ENCODE measurements at places on chromosomes 6 and 20.

- no peak for DNase-seq
Measured at GRCh38 chr6:166614171-166614583, 12.9 kb downstream of the RPS6KA2 start.

DNA sequence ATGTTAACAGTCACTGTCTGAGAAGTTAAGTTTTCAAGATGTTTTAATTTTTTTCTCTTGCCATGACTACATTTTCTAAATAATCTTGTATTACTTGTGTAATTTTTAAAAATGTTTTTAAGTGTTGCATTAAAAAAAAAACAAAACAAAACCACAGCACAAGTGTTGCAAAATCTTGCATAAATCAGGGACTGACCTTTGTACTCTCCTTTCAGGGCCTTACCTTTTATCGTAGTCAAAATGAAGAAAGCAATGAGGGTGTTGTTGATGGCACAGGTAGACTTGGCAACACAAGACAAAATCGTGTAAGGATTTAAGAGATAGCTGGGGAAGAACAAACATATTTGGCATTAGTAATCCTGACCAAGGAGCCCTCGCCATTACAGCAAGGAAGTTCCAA lies 42.5 kb downstream of the PIGU start:
- DNase-seq = no peak

DNA sequence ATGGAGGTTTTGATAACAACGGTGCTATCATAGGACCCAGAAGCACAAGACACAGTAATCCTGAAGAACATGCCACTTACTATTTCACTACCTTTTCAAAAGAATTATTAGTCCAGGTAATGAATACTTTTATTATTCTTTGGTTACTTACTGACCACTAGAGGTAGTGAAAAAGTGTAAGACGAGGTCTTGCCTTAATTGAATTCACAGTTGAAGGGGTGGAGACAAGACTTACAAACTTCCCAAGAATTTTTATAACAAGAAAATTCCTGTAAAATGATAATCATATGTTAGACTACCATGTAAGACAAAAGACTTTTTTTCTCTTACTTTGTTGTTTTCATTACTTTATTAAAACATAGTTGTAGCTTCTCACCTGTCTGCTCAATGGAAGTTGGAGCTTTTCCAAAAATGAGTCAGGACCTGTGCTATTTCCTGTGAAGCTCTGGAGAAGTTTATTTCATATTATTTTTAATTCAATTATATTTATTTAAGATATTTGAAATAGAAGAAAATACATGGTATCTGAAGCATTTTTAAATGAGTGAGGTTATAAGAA lies 52.4 kb downstream of the DOP1A start:
- no peak for DNase-seq

GRCh38 chr6:79526897-79527296 lies 10.3 kb downstream of the LCA5 start:
- no peak for DNase-seq

GRCh38 chr20:15862178-15862577 lies 711.1 kb downstream of the KIF16B start:
- no peak for DNase-seq

- DNase-seq = no peak
Measured at GRCh38 chr6:4032475-4032874, 46.5 kb downstream of the FAM217A start.

DNA sequence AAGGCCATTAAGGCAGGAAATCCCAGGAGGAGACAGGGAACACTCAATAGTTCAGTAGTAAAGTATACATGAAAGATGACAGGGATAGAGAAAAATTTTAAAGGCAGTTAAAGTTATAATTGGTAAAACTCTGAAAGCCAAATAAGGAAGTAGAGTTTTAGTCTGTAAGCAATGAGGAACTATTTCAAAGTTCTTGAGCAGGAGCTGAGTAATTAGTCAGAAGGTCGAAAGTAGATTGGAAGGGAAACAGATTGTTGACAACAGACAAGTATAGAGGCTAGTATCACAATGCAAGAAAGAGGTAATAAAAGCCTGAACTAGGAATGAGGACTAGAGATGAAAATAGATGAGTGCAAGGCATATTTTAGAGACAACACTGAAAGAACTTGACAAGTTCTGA lies 150.3 kb downstream of the CDK19 start:
- DNase-seq = no peak

- DNase-seq = no peak
Measured at GRCh38 chr6:57193177-57193576, 21.1 kb downstream of the BAG2 start.

DNA sequence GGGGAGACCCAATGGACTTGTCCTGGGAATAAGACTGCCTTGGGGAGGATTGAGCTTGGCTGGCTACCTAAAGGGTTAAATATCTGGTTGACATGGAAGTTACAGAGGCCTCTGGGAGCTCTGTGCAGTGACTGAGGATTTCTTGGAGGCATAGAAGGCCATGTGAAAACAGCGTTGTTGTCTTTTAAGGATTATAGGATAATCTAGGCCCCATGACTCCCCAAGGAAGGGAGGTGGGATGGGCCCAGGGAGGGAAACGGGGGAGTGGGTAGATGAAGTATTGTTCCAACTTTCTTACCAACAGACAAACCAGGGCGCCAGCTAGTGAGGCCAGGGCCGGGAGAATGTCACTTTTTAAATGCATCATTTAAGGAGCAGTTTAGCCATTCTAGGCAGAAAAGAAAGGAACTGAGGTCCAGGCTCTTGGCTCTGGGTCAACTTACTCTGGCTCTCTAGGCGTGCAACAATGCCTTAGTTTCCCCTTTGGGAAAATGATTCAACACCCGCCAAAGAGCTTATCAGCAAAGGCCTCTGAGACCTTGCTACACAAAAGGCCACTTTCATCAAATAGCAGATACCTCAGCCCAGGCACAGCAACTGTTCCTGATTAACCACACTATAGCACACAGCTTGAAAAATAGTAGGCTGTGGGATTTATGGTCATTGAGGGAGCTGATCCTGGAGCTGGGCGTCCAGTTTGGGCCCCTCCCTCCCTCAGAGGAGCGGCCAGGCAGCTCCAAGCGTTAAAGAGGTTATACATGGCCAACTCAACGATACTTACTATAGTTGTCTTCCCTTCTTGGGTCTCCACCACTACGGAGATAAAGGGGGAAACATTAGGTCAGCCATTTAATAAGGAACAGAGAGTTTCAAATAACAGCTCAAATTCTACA lies 7.0 kb downstream of the MRPS18A start:
- no peak for DNase-seq

GRCh38 chr6:35534407-35535170 lies 21.9 kb upstream of the TULP1 start:
- no peak for DNase-seq

GRCh38 chr6:108755257-108756240 lies 92.7 kb upstream of the ARMC2 start:
- DNase-seq = no peak

Measured in NCI-H2081 (cell line).